ENCODE measurements at places on chromosomes 12 and 14.

- no peak for DNase-seq
Observed at GRCh38 chr14:95497561-95498011, 18.9 kb downstream of the SYNE3 start.

DNA sequence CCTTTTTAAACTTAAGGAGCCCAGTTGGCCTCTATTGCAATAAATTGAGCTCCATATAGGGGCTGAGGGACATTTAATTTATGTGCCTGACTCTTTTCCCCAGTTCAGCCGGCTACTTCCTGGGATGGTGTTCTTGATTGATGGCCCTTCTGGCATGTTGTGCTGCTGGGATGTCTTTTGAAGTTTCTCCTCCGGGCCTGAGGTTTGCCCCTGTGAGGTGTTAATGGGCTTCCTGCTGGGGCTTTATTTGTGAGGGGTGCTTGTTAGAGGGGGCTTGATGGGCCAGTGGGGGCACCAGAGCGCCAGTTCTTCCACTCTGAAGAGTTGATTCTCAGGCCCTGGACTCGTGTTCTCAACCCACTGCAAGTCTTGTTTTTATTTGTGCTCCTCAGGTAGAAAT is 69.6 kb downstream of the CHST11 start:
- no peak for DNase-seq

DNA sequence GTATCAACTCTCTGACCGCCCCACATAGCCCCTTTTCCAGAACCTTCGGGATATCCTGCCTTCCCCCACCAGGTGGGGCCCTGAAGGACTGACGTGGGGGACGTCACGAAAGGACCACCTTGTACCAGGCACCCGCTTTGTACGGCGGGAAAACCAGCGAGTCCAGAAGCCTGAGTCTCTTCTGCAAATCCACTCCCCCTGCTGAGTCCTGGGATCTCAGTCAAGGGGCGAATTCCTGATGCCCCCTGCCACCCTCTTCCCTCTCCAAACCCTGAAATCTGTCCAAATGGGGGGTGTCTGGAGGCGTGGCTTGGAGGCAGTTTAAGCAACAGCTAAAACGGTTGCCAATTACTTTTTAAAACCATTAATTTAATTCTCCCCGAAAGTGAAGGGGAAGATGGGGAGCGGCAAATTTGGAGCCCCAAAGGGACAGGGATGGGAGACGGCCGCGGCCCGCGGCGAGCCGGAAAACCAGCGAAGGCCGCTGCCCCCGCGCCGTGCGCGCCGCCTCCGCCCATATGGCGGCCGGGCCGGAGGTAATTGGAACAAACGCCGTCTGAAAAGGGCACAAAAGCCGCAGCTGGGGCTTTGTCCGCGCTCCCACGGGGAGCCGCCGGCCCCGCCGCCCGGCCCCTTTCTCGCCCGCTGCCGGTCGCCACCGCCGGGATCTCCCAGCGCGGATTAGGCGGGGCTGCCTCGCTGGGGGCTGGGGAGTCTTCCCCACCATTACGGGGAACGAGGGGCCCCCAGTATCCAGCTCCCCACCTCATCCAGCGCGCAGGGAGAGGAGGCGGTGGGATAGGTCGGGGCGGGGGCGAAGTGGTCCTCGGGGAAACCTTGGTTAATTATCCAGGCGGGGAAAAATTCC is 6.6 kb downstream of the LHX5 start:
- no peak for DNase-seq

- DNase-seq, result no peak
Observed at GRCh38 chr12:50922820-50923219, 29.5 kb upstream of the HIGD1C start.

DNA sequence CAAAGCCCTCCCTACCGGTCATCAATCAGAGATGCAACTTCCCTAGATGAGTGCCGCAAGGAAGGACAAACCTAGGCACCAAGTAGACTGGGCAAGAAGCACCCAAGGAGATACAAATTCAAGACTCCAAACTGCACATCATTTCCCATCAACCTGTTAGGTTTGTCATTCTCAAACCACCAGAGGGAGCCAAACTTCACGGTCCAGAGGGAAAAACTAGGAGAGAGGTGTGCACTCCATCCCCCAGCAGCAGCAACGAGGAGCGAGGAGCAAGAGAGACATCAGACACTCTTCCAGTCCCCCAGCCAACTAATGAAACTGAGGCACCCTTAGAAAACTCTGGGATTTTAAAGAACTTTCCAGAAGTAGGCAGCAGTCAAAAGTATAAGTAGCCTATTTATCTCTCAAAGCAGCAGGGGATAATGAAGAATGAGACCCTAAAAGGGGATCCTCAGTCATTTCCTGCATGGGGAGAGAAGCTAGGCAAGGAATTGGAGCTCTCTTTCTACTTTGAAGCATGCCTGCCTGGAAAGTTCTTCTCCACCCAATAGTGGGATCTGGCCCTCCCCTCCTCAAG is 37.0 kb upstream of the NT5DC3 start:
- DNase-seq, result peak; percentile 51

DNA sequence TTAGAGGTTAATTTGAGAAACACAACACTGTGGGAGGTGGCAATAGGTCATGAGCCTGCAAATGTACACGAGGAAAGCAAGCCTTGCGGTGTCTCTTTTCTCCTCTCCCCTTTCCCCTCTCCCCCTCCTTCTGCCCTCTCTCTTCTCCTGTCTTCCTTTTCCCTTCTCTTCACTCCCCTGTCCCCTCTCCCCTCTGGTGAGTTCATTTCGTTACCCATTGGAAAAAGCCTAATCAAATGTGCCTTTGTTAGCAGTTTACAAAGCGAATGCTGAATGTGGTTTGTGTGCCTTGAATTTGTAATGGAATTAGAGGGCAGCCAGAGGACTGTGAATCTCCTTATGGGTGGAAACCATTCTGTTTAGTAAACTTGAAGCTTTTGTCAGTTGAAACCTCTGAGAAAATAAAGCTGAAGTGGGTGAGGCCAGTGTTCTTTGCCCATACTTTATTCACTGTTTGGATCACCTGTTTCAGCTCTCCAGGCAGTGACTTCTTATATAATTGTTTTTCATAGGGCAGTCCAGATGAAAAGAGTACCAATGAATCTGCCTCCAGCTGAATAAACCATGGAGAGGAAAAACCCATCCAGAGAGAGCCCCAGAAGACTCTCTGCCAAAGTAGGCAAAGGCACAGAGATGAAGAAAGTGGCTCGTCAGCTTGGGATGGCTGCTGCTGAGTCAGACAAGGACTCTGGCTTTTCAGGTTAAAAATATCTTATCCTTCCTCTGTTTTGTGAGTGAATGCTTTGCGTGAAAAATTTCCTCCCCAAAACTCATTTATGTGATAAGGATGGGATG is 7.3 kb downstream of the CIPC start:
- DNase-seq, result no peak

GRCh38 chr12:26746121-26746714 is 86.8 kb downstream of the ITPR2 start:
- no peak for DNase-seq

GRCh38 chr12:19507823-19508222 is 68.5 kb downstream of the AEBP2 start:
- DNase-seq, result no peak

GRCh38 chr12:106305376-106305775 is 2.8 kb downstream of the TCP11L2 start:
- DNase-seq, result no peak

GRCh38 chr14:75132382-75133086 is 5.7 kb upstream of the NEK9 start:
- peak; percentile 67 for DNase-seq

GRCh38 chr14:49160983-49161382 is 425.2 kb downstream of the RPS29 start:
- no peak for DNase-seq

- DNase-seq, result no peak
Observed at GRCh38 chr14:96287856-96288255, 31.8 kb downstream of the BDKRB1 start.

- no peak for DNase-seq
Observed at GRCh38 chr14:26597071-26597588, 703 bp downstream of the NOVA1 start.

GRCh38 chr12:22234561-22234960 is 99.9 kb downstream of the ST8SIA1 start:
- no peak for DNase-seq

DNA sequence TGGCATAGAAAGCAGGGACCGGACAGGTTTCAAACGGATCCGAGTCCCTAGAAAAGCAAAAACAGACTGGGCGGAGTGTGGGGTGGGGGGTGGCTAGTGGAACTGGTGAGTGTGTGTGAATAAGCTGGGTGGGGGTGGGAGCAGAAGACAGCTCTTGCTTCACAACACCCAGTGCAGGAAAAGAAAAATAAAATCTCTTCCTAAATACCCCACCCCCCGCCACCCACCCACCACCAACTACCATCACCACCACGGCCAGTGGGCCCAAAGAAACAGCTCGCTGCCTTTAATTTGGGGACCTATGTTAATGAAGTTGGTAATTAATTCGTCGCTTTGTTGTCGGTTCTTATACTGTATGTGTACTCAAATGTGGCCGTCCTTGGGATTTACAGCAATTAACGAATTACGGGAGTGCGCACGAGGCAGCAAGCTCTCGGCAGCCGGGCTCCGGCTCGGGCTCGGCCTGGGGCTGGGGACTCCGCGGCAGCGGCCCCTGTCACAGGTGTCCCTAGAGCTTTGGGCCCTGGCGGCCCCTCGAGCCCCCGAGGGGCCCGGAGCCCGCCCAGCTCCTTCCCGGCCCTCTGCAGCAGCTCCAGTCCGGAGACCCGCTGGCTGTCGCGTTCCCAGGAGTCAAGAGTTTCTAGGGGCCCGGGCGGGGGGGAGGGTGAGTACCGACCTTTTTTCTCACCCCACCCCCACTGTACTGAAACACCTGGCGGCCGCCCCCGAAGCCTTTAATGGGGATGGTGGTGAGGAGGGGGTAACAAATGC is 1.5 kb upstream of the OTX2 start:
- DNase-seq, result no peak

DNA sequence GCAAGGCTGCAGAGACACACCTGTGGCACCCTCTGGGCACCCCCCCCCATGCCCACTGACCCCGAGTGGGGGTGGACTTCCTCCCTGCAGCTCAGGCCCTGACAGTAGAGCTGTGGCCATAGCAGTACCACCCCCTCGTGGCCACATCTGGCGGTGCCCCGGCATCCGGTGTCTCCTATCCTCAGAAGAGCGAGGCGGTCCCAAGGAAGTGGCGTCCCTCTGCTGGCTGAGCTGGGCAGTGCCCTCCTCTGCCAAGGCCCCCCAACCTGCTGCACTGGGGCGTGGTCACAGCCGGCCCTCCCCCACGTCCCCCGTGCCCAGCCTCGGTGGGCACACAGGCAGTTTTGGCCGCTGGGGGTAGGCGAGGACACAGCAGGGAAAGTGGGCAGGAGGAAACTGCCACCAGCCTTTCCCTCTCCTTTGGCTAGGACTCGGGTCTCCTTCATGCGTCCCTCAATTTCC is 6.0 kb upstream of the SLC6A12 start:
- DNase-seq, result peak; percentile 49

DNA sequence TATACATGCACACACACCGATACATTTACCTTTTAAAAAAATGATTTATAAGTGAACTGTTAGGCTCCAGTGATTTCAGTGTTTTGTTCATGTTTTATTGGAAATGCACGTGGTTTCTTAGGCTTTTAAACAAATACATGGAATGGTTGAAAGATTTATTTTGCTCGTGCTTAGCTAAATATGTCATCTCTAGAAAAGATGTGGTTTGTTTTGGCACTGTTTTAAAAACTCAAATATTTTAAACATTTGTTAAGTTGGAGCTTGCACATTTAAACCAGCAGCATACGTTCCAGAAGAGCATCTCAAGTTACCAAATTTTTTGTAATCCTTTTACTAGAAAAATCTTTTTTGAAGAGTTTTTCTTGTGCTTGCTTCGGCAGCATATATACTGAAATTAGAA is 44.5 kb downstream of the FOXA1 start:
- no peak for DNase-seq

- DNase-seq, result peak; percentile 66
Observed at GRCh38 chr14:56195704-56196103, 77.5 kb downstream of the PELI2 start.

DNA sequence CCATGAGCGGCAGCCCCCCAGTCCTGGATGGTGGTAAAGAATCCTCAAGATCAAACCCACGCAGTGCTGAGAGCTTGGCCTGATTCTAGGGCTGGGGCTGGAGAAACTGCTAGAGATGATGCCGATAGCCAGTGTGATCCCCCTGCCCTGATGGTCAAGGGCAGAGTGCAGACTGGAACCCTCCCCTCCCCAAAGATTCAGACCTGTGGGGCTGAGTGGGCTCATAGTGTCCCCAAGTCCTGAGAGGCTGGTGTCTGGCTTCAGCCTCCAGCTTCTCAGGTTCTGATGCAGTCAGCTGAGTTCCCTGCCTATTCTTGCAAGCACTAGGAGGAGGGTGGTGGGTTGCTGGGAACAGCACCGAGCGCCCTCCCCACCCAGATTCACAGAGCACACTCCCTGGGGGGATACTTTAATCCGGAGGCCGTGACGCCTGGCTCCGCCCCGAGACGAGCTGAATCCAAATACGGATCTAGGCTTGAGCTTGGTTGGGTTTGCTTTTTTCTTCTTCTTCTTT is 11.9 kb downstream of the RHOF start:
- DNase-seq, result no peak

GRCh38 chr12:67327466-67327865 is 58.3 kb downstream of the CAND1 start:
- no peak for DNase-seq

GRCh38 chr12:131494741-131495524 is 216.0 kb upstream of the SFSWAP start:
- no peak for DNase-seq
